Stimulated activated CD4-positive, alpha-beta T cell treated with anti-CD3 and anti-CD28 coated beads, TNF-alpha, amount 100 ng/mL, for 48 hours (primary cell): ENCODE measurements at places on chromosomes 5 and 9.

- DNase-seq, result no peak
Measured at GRCh38 chr5:95076395-95077185, 208.3 kb downstream of the MCTP1 start.

DNA sequence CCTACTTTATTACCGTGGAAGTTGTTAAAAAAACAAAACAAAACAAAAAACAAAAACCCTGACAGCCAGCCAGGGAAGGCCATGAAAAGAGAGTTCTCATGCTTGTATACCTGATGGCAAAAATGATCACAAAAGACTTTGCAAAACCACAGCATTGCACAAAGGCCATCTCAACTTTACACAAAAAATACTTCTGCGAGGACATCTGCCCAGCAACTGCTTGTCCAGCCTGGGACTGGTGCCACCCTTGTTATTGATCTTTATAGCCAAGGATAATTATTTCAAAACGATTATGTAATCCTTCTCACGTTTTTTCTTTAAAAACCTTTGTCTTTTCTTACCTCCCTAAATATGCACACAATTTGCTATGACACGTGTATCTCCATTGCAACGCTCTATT is 42.2 kb upstream of the SLC28A3 start:
- no peak for DNase-seq

- DNase-seq, result no peak
Measured at GRCh38 chr9:124782661-124783574, 6.0 kb downstream of the OLFML2A start.

- DNase-seq, result no peak
Measured at GRCh38 chr9:14207352-14207995, 106.5 kb downstream of the NFIB start.

GRCh38 chr5:8012131-8012977 is 143.4 kb downstream of the MTRR start:
- DNase-seq, result no peak

GRCh38 chr9:85278769-85279168 is 463.0 kb downstream of the AGTPBP1 start:
- no peak for DNase-seq

DNA sequence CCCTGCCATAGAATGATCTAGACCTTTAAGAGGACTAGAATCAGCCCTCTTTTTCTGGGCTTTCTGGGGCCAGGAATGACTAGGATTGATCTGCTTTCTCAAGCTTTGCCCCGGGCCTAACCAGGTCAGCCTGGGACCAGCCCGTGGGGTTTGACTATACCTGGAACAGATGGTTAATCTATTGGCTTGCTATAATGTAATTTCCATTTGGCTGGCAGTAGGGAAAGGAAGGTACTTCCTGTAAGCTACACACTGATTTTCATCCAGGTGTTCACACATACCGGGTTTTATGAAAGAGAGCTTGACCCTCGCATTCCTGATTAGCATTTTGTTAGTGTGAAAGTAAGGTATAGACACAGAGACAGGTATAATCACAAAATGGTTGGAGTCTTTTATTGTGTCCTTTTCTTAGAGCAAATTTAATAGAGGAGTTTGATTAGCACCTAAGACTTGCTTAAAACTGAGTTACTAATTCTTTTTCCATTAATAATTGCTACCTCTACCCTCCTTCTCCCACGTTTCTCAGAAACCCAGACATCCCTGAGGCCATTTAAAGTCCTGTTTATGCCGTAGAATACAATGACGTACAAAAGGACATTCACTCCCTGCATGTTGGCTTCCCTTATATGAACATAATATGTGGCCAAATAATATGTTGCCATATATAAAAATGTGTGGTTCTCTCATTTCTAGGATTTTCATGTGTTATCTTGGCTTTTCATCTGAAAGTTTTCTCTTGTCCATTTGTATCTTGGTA is 17.3 kb downstream of the LNPEP start:
- DNase-seq, result no peak

DNA sequence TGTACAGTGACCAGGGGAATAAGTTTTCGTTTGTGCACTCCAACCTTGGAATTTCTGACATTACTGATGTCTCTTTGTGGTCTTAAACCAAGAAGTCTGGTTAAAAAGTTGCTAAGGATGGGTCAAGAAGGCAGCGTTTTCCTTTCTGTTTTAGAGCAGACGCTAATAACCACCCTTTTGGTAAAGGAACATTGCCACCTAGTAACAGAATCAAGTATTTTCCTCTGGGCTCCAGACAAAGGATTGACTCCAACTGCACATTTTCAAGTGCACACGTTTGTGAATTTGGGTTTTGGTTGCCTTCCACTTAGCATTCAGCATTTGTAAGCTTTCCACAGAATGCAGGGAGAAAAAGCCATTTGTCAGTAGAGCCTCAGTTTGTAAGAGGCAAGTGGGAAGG is 22.2 kb upstream of the CEP78 start:
- DNase-seq, result no peak

GRCh38 chr9:109286571-109286977 is 34.3 kb downstream of the EPB41L4B start:
- DNase-seq, result no peak

DNA sequence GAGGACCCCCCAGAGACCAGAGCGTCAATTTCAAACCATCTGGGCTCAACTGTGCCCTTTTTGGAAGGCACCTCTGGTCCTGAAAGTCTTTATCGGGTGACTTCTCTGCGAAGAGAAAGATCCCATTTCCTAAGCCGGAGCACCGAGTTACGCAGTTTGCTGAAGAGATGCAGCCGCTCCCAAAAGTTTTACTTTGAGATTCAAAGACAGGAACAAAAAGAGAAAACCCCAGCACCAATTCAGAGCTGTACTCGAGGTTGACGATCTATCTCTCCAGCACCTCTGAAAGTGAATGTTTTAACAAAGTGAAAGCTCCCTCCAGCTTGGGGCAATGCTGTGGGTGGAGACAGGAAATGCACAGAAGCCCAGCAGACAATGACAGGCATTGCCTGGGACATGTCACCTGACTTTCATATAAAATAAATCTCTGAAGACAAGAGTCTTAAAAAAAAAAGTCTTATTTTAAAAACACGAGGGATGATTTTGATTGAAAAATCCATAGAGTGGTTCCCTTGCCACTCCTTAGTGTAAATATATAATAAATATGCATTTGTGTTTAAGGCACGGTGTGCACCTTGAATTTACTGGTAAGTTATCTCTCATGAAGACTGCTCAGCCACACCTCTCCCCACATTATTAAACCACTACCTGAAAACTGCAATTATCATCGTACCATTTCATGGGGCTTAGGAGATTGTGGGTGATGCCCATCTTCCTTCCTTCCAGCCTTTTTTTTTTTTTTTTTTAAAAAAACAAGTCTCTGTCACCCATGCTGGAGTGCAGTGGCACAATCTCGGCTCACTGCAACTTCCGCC is 79.9 kb downstream of the FNBP1 start:
- DNase-seq, result peak; percentile 35

DNA sequence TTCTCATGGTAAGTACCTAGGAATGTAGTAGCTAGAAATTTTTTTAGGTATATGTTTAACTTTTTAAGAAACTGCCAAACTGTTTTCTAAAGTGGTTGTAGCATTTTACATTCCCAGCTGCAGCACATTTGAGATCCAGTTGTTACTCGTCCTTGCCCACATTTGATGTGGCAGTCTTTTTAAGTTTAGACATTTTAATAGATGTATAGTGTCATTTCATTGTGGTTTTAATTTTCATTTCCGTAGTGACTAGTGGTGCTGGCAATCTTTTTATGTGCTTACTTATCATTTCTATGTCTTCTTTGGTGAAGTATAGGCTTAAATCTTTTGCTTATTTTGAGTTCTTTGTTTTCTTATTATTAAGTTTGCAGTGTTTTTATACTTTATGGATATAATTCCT is 171.6 kb downstream of the GAS1 start:
- DNase-seq, result no peak

DNA sequence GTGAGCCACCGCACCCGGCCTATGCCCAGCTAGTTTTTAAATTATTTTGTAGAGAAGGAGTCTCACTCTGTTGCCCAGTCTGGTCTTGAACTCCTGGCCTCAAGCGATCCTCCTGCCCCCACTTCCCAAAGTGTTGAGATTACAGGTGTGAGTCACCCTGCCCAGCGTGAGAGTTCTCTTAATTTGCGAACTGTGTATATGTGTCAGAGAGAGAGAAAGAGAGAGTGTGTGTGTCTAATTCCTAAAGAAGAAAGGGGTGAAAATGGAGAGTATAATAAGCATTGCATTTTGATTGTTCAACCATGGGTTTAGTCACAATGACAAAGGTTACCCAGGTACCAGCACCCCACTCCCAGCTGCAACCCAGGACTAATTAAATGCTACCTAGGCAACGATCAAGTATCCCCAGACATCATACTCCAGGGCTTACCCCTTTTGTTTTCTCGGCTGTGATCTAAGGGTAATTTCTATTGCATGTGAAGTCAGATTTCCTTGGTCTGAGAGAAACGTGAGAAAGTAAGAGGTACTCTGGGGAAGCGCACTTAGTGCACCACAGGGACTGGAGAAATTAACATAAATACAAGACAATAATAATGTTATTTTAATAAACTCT is 16.6 kb downstream of the MAP1B start:
- DNase-seq, result no peak

DNA sequence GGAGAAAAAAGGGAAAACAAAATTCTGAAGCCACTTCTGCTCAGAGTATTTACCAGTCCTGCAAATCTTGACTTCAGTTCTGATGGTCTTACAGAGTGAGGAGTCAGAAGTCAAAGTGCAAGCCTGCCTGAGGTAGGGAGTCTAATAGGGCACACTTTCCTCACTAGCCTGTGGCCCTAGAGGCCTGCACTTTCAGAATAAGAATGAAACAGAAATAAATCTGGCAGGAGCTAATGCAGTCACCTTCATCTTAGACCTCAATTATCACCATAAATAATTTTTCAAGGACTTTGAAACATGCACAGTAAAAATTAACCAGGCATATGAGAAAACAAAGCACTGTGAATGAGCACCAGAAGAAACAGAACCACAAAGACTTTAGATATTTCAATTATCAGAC is 20.7 kb upstream of the ACSL6 start:
- no peak for DNase-seq

DNA sequence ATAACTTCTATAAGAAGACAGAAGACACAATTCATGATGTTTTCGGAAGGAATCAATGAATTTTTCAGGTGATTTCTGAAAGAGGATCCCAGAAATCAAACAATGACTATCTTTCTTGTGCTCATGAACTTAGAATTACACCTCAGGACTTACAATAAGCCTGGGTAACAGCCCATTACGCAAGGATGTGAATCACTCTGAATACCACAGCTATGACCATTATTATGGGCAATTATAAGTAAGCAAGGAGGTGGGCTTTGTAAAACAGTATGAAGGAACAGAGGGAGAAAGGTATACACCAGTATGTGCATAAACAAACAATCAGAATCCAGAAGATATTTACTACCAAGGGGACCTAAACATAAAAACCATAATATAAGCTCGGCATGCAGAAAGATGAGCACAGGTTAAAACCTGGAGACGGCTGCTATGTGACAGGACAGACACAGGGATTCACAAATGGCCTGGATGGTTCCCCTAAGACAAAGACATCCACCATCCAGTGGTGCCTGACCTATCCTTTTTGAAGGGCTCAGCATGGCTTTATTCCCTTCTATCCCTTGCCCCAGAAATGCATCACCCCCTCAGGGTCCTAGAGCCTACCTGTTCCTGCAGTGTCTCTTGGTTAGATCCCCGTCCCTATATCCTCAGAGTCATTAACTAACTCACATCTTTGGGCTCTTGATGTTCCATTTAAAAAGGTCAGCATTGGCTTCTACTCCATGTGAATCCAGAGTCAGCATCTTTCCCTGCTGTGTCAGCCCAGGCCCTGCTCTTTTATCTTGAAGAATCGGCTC is 21.8 kb upstream of the PPP2CA start:
- no peak for DNase-seq

DNA sequence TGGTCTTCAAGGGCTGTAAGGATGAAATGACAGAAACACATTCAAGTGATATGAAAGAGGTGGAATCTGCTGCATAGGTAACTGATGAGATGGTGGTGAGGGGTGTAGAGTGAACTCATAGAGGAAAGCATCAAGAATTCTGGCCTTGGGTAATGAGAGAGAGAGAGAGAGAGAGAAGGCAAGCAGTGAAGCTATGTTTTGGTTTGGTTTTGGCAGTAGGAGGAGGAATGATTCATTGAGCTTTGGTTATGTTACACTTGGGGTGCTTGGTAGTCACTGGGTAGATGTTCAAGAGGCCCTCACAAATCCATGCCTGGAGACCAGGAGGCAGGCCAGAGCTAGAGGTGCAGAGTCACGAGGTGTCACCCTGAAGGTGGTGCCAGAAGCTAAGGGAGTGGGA is 89.5 kb downstream of the EGFLAM start:
- DNase-seq, result no peak

DNA sequence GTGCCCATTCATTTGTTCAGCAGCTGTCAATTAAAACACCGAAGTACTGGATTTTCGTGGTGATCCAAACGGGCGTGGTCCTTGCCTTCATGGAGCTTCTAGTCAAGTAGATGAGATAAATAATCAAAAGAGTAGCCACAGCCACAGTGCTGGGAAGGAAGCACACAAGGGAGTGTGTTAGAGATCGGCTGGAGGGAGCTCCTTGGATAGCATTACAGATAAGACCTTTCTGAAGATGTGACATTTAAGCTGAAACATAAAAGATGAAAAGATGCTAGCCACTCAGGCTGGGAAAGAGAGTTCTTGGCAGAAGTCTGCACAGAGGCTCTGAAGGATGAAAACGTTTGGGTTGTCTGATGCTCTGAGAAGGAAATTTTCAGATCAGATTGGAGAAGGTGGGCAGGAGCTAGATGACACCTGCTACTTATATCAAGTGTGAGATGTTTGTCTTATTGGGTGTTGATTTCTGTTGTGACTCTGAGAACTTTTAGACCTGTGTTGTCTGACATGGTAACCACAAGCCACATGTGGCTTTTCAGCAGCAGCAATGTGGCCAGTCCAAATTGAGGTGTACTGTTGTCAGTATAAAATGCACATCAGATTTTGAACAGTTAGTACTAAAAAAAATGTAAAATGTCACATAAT is 123.9 kb downstream of the TLE4 start:
- no peak for DNase-seq

DNA sequence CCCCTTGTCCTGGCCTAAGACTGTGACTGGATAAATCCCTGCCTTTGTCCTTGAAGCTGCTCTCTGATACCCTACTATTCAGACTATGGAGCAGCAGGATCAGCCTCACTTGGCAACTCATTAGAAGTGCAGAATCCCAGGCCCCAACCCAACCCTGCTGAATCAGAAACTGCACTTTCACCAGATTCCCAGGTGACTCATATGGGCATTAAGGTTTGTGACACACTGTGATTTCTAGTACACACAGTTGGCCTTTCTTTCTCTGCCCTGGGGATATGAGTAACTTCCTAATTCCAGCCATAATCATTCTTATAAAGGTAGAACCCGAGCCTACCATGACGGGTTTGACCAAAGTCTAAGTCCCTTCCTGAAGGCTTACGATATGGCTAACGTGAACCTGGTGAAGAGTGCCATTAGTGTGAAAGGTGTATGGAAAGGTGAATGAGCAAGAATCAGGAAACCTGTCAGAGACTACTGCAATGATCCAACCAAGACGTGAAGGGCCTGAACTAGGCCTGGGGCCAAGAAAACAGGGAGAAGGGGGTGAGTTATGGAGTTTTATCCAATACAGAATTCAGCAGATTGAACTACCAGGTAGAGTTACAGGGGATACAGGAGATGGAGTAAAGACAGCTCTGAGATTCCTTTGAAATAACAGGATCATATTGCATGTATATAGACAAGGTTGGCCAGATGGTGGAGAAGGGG is 533.0 kb downstream of the BNC2 start:
- DNase-seq, result no peak

GRCh38 chr9:97327562-97327961 is 20.1 kb downstream of the CCDC180 start:
- DNase-seq, result no peak

- DNase-seq, result no peak
Measured at GRCh38 chr9:87786423-87786822, 60.5 kb downstream of the CTSL start.

GRCh38 chr9:127796852-127797370 is 5.8 kb upstream of the FPGS start:
- DNase-seq, result no peak
